ENCODE measurements at places on chromosomes 3 and 15. TPM values are rescaled to one million over a fixed set of nuclear protein-coding genes. Genes with fewer than 3 reads are reported as not detected.

BMF gene
- 1.5 TPM for total RNA-seq

CADPS gene
- 0.08 TPM for total RNA-seq

DUOX2 gene
- 29.3 TPM for total RNA-seq

CLDN11 gene
- 1.2 TPM for total RNA-seq

CCNL1 gene
- 59.5 TPM for total RNA-seq

TTC23 gene
- 13.9 TPM for total RNA-seq

SPESP1 gene
- total RNA-seq = 0.52 TPM

PAK6 gene
- 25.3 TPM for total RNA-seq

SPG21 gene
- total RNA-seq = 48.7 TPM

PROS1 gene
- total RNA-seq = 10.0 TPM

GABRG3 gene
- not detected for total RNA-seq

IQCF5 gene
- total RNA-seq = not detected

AADAC gene
- total RNA-seq = 0.44 TPM

MTFMT gene
- 9.8 TPM for total RNA-seq

MED12L gene
- total RNA-seq = 0.32 TPM

IGDCC3 gene
- total RNA-seq = 0.08 TPM

POPDC2 gene
- total RNA-seq = 0.60 TPM

Data from esophagus mucosa (tissue), 1 donor.